Effector memory CD8-positive, alpha-beta T cell (primary cell): ENCODE measurements at places on chromosomes 7 and 10.

DNA sequence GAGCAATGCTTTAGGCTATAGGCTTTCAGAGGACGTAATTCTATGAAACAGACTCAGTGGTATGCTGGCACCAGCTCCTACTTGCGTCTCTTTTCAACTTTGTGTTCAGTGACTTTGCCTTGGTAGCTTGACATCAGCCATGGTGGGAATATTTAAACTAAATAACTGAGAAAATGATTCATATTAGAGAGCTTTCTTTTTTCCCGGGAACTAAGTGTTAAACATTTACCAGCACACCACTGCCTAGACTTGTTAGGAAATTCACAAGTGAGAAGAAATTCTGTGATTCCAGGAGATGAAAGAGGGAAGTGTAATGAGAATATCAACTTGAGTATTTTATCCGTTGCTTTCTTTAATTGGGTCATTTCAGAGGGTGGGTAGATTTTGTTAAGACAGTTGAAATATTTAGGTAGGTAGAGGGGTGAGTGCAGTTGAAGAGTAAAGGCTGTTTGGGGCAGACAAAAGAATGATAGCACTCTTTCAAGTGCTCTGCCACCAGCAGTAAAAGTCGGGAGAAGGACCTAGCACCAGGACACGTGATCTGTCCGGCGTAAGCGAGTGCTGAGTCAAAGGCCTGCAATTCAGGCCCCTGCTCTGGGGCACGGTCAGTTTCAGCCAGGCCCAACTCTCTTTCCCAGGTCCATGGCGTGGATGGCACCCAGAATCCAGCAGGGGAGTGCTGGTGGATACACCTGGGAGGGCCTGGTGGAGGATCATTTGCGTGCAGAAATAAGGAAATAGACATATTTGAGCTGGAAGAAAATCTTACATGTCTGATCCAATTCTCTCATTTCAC is 206.3 kb downstream of the SNX10 start:
- no peaks in the 10 kb centered on the region for H3K36me3 ChIP-seq
- DNase-seq: no peak
- H3K27me3 ChIP-seq: peaks cover 16% of the 10 kb centered on the region

GRCh38 chr7:31416381-31416870 is 75.9 kb upstream of the NEUROD6 start:
- H3K27me3 ChIP-seq: no peaks in the 10 kb centered on the region
- H3K4me1 ChIP-seq: no peaks in the 10 kb centered on the region
- H3K36me3 ChIP-seq: no peaks in the 10 kb centered on the region
- no peak overlapping the region for H3K4me3 ChIP-seq
- DNase-seq: no peak

DNA sequence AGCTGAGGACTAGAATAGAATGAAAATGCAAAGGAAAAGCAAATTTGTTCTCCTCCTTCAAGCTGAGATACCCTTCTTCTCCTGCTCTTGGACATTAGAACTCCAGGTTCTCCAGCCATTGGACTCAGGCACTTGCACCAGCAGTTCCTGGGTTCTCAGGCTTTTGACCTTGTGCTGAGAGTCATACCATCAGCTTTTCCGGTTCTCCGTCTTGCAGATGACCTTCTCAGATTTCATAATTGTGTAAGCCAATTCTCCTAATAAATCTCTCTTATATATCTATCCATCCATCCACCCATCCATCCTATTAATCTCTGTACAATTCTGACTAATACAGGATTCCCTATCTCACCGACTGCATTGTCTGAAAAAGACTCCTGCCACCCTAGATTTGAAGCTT is 108.3 kb downstream of the AHR start:
- H3K27ac ChIP-seq: no peak overlapping the region
- DNase-seq: no peak
- no peaks in the 10 kb centered on the region for H3K36me3 ChIP-seq
- peaks cover 33% of the 10 kb centered on the region for H3K27me3 ChIP-seq

DNA sequence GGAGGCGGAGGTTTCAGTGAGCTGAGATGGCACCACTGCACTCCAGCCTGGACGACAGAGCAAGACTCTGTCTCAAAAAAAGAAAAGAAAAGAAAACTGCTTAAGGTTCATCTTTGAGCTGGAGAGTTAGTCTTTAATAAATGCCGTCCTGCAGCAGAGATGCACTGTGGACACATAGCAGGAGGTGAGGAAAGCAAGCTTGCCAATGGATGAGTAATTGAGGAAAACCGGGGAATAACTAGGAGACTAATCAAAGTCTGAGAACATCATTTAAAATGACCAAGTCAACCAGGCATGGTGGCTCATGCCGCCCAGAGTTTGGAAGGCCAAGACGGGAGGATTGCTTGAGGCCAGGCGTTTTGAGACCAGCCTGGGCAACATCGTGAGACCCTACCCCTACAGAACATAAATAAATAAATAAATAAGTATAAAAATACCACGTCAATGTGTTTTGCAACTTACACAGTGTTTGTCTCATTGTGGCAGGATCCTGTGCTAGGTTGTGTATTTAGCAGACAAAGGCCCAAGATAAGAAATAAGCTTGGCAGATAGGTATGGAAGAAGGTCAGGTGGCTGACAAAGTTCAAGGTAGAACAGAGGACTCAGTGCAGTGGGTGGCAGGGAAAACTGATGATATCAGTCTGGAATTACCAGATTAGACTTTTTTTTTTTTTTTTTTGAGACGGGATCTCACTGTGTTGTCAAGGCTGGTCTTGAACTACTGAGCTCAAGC is 115.7 kb upstream of the KMT2C start:
- H3K4me3 ChIP-seq: no peak overlapping the region
- H3K27ac ChIP-seq: peak overlapping the region; percentile 69
- H3K27me3 ChIP-seq: peaks cover 7% of the 10 kb centered on the region
- DNase-seq: no peak
- H3K4me1 ChIP-seq: no peaks in the 10 kb centered on the region
- no peaks in the 10 kb centered on the region for H3K36me3 ChIP-seq

DNA sequence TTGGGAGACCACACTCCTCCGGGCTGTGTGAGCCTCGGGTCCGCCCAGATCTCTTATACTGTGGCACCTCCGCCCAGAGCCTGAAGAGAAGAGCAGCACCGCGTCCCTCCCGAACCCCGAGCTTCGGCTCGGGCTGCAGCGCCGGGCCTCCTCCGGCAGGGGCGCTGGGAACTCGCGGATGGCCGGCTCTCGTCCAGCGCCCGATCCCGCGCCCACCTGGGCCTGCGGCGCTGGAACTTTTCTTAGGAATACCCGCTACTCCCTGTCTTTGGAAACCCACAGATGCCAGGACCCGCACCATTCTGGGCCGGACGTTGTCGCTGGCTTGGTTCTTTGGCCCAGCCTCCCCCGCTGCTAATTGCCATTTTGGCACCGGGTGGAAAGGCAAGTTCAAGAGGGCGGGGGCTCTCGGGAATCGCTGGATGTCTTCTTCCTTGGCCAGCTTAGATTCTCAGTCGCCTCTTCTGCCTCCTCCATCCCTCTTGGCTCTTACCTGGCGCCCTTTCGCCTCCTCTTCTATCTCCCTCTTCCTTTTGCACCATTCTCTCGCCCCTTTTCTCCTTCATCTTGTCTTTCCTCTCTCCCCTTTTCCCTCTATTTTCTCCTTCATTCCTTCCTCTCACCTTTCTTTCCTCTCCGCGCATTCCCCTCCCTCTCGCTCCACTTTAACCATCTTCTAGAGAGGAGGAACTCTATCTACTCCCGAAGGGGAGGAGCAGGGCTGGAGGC is 2.1 kb upstream of the SORCS3 start:
- H3K4me1 ChIP-seq: no peaks in the 10 kb centered on the region
- H3K36me3 ChIP-seq: no peaks in the 10 kb centered on the region
- DNase-seq: no peak
- H3K27ac ChIP-seq: no peak overlapping the region
- no peak overlapping the region for H3K4me3 ChIP-seq

- no peaks in the 10 kb centered on the region for H3K4me1 ChIP-seq
- no peaks in the 10 kb centered on the region for H3K27me3 ChIP-seq
- H3K27ac ChIP-seq: no peak overlapping the region
- no peak overlapping the region for H3K4me3 ChIP-seq
- peaks cover 4% of the 10 kb centered on the region for H3K36me3 ChIP-seq
- no peak for DNase-seq
These were observed 1164.7 kb upstream of the AUTS2 start for GRCh38 chr7:68433462-68434070.

DNA sequence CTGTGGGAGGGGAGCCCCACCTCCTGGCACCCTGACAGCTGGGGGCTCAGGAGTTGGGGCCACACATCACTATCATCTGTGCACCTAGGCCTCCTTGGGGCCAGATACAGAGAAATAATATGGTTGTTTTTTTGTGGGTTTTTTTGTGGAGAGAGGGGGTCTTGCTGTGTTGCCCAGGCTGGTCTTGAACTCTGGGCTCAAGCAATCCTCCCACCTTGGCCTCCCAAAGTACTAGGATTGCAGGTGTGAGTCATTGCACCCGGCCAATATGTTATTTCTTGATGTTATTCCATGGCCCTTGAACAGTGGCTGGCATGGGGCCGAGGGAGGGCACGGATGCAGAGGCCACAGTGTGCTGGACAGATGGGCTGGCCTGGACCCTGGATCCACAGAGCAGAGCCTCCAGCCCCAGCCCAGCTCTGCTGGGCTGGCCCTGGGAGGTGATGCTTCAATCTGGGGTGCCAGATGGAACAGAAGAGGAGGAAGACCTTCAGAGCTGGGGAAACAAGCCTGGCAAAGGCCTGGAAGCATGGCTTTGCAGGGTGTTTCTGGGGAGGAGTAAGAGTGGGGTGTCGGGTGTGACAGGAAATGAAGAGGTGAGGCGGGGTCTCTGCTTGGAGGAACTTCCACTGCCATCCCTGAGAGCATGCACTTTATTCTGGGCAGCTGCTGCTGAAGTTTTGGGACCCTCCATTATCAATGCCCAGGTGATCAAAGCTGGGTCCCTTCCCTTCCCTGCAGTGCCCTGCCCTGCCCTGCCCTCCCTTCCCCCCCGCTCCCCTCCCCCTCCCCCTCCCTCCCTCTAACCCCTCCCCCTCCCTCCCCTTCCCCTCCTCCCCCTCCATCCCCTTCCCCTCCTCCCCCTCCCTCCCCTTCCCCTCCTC is 3.7 kb upstream of the FZD9 start:
- no peak overlapping the region for H3K4me3 ChIP-seq
- no peak for DNase-seq

DNA sequence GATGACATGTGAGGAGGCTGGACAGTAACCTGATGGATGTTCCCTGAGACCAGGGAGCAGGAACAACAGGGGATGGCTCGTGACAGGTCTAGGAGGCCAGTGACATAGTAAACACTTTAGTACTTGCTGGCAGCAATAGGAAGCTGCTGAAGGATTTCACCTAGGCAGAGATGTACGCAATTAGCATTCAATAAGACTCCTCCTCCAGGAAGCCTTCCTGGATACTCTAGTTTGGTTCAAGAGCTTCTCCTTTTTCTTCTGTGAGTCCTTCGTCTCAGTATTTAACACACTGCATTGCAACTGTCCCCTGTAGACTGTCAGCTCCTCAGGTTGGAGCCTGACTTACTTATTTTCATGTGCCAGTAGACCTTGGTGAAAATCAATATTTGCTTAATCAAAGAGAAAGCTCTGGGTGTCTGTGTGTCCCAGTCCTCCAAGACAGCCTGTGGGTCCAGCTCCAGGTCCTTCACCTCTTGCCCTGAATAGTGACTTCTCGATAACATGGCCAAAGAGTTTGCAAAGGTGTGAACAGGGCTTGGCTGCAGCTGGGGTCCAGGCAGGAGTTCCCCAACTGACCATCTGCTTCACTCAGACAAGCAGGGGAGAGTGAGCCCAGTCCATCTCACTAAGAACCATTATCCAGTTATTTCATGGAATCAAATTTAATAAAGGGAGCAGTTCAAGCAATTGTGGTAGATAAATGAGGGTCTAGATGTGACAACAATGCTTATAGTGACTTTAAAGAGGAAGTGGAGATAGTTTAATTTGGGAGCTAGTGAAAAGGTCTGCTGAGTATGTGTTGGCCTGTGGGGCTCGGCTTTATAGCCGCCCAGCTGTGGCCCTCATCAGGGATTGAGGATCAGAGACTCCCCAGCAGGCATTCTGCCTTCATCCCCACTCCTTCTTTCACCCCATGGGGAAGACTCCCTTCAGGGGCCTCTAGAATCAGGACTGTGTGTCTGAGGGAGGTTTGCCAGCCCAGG is 9.4 kb downstream of the TMEM273 start:
- H3K27ac ChIP-seq: peak overlapping the region; percentile 88
- H3K36me3 ChIP-seq: no peaks in the 10 kb centered on the region
- peak overlapping the region; percentile 77 for H3K4me3 ChIP-seq
- H3K4me1 ChIP-seq: peaks cover 62% of the 10 kb centered on the region

DNA sequence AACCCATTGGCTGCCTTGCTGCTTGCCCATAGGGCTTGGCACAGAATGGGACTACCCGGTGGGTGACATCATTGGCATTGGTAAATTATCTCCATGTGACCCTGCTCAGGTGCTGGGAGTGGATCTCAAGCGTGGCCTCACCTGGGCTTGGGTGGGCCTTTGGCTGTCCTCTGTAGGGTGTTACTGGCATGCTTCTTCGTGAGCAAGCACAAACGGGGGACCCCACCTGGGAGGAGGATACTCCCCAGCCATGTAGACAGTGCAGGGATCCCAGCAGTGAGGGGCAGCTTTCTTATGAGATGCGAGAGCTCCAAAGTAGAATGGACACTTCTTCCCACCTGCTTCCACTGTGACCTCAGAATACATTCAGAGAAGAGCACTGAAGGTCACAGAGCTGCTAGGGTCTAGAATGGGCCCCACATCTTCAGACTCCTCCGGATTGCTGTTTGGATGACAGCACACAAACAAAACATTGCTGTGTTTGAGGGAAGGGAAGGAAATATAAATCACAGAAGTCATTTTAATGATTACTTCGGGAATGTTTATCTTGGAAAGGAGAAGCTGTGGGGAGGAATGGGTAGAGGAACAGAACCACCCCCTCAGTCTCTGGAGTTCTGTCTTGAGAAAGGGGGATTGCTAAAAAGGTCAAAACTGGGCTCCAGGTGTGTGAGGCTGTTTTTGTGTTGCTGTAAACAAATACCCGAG is 75.9 kb downstream of the SH2D4B start:
- H3K27me3 ChIP-seq: peaks cover 9% of the 10 kb centered on the region
- no peaks in the 10 kb centered on the region for H3K4me1 ChIP-seq
- H3K4me3 ChIP-seq: no peak overlapping the region
- no peak for DNase-seq
- H3K27ac ChIP-seq: no peak overlapping the region
- peaks cover 2% of the 10 kb centered on the region for H3K36me3 ChIP-seq

- no peak for DNase-seq
- no peak overlapping the region for H3K4me3 ChIP-seq
- peaks cover 28% of the 10 kb centered on the region for H3K4me1 ChIP-seq
- no peak overlapping the region for H3K27ac ChIP-seq
These were observed 282.6 kb downstream of the CAMK1D start for GRCh38 chr10:12631787-12632562.
